Stimulated activated naive B cell treated with anti-CD40 and anti-IgM and Interleukin-4, amounts not matched to agents 10 μg/mL and 1 μg/mL and 100 μg/mL, for 72 hours (primary cell): ENCODE measurements at places on chromosomes 2 and 18.

- H3K4me3 ChIP-seq: no peak overlapping the region
- H3K27me3 ChIP-seq: no peaks in the 10 kb centered on the region
- H3K27ac ChIP-seq: no peak overlapping the region
- no peak for DNase-seq
- H3K4me1 ChIP-seq: no peaks in the 10 kb centered on the region
Measured at GRCh38 chr2:76711490-76711889, 810.7 kb downstream of the LRRTM4 start.

GRCh38 chr2:232876161-232876977, 6.3 kb downstream of the SNORC start:
- H3K27ac ChIP-seq: no peak overlapping the region
- H3K27me3 ChIP-seq: peaks cover 29% of the 10 kb centered on the region
- peaks cover 9% of the 10 kb centered on the region for H3K4me1 ChIP-seq

DNA sequence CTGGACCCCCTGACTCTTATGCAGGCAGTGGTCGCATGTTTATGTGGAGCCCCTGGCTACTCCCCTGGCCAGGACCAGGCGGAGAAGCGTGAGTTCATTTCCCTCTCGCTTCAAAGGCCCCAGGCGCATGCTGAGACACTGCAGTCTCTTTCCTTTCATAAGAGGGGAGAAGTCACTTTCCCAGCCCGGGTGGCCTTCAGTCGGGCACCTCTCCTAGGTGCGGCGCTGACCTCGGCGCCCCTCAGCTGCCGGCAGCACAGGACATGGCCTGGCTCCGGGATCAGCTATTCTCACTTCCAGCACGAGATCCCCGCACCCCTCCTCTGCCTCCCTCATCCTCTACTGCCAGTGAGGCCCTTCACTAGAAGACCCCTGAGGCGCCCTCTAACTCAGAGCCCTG, 184.7 kb upstream of the PXDN start:
- peaks cover 4% of the 10 kb centered on the region for H3K27me3 ChIP-seq
- no peak overlapping the region for H3K4me3 ChIP-seq
- no peaks in the 10 kb centered on the region for H3K36me3 ChIP-seq
- H3K4me1 ChIP-seq: no peaks in the 10 kb centered on the region
- DNase-seq: no peak

GRCh38 chr18:79695856-79696850, 16.6 kb downstream of the CTDP1 start:
- peaks cover 20% of the 10 kb centered on the region for H3K4me1 ChIP-seq
- H3K27ac ChIP-seq: no peak overlapping the region
- no peak overlapping the region for H3K4me3 ChIP-seq
- no peak for DNase-seq
- H3K36me3 ChIP-seq: peaks cover 47% of the 10 kb centered on the region
- no peaks in the 10 kb centered on the region for H3K27me3 ChIP-seq

- H3K4me3 ChIP-seq: no peak overlapping the region
- no peaks in the 10 kb centered on the region for H3K27me3 ChIP-seq
- no peak overlapping the region for H3K27ac ChIP-seq
- DNase-seq: no peak
- H3K4me1 ChIP-seq: no peaks in the 10 kb centered on the region
Measured at GRCh38 chr2:76684756-76685155, 837.4 kb downstream of the LRRTM4 start.

DNA sequence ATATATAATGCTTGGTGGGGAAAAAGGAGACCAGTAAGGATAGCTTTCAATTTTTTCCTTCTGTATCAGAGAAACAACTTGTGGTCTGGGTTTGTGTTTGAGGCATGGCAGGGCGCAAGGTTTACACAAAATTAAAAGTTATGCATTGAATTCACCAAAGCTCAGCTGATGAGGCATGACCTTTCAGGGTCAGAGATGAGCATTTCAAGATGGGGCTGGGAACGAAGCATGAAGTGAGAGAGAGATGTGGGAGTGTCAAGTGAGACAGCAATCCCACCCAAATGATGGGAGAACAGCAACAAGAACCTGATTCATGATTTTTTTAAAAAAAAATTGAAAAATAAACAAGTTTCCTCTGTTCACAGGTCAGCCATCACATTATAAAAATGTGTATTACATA, 4.9 kb downstream of the GPR55 start:
- H3K4me3 ChIP-seq: no peak overlapping the region
- no peaks in the 10 kb centered on the region for H3K36me3 ChIP-seq
- no peaks in the 10 kb centered on the region for H3K27me3 ChIP-seq
- DNase-seq: no peak
- no peak overlapping the region for H3K27ac ChIP-seq
- H3K4me1 ChIP-seq: peaks cover 20% of the 10 kb centered on the region

- peaks cover 38% of the 10 kb centered on the region for H3K36me3 ChIP-seq
- no peak overlapping the region for H3K4me3 ChIP-seq
- H3K27ac ChIP-seq: no peak overlapping the region
- no peak for DNase-seq
- peaks cover 1% of the 10 kb centered on the region for H3K4me1 ChIP-seq
- H3K27me3 ChIP-seq: no peaks in the 10 kb centered on the region
Measured at GRCh38 chr18:13028869-13029268, 37.7 kb downstream of the CEP192 start.

DNA sequence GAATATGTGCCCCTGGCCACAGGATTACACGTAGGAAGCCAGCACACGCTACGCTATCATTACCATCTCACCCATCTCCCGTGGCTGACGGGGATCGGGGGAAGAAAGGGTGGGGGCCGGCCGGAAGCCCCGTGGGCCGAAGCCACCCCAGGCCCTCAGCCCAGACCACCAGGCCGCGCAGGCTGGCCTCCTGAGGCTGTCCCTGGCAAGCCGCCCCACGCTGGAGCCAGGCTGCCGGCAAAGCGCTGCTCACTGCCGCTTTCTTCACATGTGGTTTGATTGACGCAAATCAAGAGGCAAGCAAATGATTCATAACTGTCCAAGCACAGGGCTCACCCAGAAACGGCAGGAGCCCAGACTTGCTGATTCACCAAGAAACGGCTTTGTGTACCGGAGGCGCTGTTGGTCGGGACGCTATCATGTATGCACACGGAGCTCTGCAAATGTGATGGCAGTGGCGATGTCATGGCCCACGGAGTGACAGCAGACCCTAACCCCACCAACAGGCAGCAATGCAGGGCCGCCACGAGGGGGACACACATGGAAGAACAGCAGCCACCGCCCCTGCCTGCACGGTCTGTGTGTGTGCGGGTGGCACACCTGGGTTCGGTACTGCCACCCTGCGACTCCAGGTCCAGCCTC, 125.7 kb downstream of the HDAC4 start:
- no peak for DNase-seq
- H3K4me3 ChIP-seq: no peak overlapping the region
- peaks cover 29% of the 10 kb centered on the region for H3K4me1 ChIP-seq

DNA sequence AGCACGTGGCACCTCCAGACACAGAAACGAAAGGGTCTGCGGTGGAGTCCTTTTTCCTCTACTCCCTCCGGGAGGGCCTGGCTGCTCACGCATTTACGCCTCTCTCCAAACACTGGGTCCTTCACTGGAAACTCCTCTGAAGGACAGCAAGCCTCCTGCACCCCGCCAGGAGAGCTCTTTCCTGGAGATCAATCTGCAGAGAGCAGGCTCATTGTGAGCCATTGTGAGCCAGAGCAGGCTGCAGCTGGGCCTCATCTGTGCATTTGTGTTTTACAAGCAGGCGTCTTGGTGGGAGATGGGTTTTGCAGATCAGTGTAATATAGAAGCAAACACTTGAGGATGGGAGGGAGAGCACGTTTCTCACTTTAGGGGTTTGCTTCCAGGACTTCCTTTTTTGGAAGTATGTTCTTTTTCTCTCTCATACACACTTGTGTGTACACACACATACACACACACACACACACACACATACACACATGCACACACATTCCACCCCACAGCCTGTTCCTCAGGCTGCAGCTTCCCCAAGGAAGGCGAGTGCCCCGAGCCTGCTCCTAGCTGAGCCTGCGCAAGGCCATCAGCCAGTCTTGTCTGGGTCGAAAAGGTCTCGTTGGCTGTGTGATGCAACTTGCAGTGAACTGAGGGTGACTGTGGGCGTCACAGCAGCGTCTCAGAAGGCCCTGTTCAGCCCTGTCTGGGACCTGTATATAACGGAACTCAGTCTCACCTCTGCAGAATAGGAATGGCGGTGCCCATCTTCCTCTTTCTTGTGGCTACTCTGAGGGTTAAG, 163.5 kb downstream of the GLI2 start:
- H3K36me3 ChIP-seq: no peaks in the 10 kb centered on the region
- H3K4me3 ChIP-seq: no peak overlapping the region
- H3K4me1 ChIP-seq: no peaks in the 10 kb centered on the region
- H3K27me3 ChIP-seq: no peaks in the 10 kb centered on the region
- no peak for DNase-seq
